ENCODE measurements at places on chromosomes 3 and 15.

- no peak for DNase-seq
Observed at GRCh38 chr15:74502301-74502700, 38.7 kb upstream of the ARID3B start.

DNA sequence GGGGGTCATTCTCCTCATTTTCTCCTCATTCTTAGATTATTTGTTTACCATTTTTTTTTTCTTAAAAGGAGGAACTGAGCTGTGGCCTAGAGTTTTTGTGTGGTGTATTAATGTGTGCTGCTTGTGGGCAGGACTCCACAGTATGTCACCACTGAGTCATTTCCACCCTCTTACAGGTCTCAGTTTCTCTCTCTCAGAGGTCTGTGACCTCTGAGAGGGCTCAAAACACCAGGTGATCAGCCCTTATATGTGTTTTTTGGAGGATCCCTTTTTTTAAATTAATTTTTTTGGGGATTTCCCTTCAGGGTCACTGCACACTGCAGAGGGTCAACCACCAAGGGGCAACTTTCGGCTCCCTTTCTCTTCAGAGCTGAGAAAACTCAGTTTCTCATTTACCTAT, 166.4 kb downstream of the SUCNR1 start:
- DNase-seq, result no peak

GRCh38 chr3:10956986-10957385, 35.6 kb upstream of the SLC6A1 start:
- DNase-seq, result no peak

- no peak for DNase-seq
Observed at GRCh38 chr3:53242642-53243041, 13.2 kb downstream of the TKT start.

DNA sequence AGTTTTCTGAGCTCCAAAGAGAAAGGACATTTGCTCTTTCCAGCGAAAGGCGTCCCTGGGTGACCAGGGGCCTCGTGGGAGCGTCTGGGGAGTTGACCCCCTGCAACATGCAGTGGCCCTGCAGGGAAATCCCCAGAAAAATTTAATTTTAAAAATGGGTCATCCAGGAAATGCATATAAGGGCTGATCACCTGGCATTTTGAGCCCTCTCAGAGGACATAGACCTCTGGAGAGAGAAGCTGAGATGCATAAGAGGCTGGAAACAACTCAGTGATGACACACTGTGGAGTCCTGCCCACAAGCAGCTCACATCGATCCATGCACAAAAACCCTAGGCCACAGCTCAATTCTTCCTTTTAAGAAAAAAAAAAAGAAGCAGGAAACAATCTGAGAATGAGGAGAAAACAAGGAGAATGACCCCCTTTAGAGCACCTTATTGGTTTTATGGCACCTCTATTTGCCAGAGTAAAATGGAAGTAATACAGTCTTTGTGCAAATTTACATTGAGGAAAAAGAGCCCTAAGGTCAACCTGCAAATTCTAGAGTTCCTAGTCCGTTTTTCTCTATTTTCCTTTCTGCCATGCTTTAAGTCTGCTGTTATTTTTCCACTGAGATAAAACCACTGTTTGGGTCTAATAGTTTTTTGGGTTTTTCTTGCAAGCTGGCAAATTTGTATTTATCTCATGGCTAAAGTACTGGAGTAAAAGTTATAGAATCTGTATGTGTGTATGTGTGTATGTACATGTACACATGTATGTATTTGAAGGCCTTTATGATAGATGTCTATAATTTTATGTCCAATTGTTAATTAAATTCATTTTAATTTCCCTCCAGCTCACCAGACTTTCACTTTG, 6.9 kb upstream of the BDH1 start:
- no peak for DNase-seq

DNA sequence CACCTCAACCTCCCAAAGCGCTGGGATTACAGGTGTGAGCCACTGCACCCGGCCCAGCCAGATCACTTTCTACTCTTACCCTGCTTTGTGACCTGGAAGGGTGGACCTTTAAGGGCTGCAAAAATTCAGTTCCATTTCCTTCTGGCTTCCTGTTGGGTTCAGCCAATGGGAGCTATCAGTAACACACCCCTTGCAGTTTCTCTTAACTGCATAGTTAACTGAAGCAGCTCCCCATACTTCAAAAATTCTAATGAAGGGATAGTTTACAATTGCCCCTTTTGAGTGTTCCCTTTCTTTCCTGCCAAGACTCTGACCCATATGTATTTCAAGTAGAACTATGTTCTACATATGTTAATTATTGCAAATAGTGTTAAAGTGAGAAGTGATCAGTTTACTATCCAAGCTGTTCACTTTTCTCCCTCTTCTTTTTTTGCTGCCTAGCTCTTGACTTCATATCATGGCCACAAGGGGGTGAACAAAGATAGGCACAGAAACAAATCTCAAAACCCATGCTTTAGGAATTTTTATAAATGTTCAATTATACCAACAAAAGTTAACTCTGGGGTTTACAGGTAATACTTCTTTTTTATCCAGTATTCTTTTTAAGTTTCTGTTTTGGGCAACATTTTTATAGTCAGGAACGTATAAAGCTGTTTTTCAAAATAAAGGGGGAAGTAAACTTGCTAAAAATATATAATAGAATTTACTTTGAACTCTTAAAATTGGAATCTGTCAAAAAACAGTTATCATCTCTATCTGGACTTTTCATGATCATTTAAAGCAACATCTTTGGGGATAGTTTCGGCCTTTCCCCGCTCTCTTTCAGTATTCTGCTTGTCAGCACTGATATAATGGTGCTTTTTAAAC, 8.1 kb downstream of the PGBD4 start:
- no peak for DNase-seq

DNA sequence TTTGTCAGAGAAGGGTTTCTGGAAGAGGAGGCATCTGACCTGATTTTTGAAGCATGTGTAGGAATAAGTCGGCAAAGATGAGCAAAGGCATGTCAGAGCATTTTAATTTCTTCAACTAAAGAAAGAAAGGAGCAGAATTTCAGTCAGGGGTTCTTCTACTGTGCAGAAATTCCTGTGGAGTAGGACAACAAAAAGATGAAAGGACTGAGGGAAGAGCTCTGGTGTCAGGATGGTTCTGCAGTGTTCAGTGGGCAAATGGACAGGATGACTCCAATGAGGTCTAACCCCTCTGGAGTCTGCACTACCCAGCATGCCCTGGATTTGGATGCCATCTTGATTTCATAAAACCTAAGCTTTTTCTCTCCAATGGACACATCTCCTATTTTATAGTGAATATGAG, 47.7 kb upstream of the SIAH2 start:
- DNase-seq, result no peak

DNA sequence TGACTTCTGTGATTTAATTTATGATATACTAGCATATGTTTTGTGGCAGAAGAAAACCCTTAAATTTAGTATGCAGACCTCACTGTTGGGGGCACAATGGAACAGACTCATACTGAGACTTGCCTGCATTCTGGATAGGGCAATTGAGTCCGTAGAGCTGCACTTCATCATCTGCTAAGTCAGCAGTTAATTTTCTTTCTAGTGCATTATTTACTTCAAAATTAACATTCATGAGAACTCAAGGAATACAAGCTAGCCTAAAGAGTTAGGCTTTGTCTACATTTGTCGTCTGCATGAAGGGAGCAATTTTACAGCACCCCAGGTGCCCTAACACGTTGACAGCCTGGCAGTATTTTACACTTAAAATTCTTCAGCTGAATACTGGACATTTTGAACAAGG, 345.5 kb downstream of the CHL1 start:
- no peak for DNase-seq

- DNase-seq, result no peak
Observed at GRCh38 chr15:26091184-26091583, 228.1 kb upstream of the ATP10A start.

- DNase-seq, result no peak
Observed at GRCh38 chr3:118986734-118987133, 47.9 kb downstream of the IGSF11 start.

DNA sequence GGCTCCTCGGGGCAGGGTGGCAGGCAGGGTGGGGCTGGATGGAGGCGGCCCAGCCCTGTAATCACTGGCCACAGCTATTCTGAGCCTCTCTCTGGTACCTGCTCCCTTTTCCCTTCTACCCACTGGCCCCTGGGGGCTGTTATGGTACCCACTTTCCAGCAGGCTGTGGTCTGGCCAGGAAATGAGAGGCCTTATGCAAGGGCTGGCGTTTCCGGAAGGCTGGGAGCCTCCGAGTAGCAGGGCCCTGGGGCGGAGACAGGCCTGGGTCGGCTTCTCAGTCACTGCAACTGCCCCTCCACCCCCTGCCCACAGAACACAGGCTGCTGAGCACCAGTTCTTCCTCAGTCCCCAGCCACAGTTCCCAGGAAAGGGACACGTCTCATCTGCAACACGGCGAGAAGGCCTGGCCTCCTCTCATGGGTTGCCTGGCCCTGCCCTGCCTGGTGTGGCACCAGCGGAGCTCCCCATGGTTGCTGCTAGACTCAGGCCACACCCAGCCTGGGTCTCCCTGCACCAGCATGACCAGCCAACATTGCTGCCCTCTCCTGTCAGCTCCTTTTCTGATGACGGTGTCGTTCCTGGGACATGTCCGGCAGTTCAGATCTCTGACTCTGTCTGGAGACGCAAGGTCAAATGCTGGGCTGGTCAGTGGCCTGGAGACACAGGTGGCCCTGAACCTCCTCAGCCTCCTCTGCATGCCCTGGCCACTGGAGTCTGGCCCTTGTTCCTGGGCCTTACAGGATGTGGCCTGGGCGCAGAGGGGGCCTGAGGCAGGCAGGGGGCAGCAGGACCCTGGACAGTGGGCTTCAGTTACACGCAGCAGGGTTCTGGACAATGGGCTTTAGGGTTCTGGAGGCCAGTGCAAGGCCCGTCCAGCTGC, 6.5 kb downstream of the CHST13 start:
- DNase-seq, result no peak

GRCh38 chr3:15794303-15794771, 3.4 kb downstream of the ANKRD28 start:
- DNase-seq, result no peak

GRCh38 chr3:100029689-100030088, 84.6 kb downstream of the FILIP1L start:
- DNase-seq, result no peak

GRCh38 chr3:9769426-9770275, at the start of gene CAMK1:
CAMK1 (minus strand) TSS chr3:9769947; CDS start chr3:9767749, 2,198 bp downstream.
- DNase-seq, result peak; percentile 46

GRCh38 chr3:30457726-30458125, 148.7 kb upstream of the TGFBR2 start:
- DNase-seq, result no peak

- DNase-seq, result no peak
Observed at GRCh38 chr3:101513419-101513986, 491 bp upstream of the SENP7 start.

- no peak for DNase-seq
Observed at GRCh38 chr3:190505381-190506003, 8.4 kb upstream of the IL1RAP start.

- DNase-seq, result no peak
Observed at GRCh38 chr3:123590685-123591450, 6.0 kb upstream of the HACD2 start.

DNA sequence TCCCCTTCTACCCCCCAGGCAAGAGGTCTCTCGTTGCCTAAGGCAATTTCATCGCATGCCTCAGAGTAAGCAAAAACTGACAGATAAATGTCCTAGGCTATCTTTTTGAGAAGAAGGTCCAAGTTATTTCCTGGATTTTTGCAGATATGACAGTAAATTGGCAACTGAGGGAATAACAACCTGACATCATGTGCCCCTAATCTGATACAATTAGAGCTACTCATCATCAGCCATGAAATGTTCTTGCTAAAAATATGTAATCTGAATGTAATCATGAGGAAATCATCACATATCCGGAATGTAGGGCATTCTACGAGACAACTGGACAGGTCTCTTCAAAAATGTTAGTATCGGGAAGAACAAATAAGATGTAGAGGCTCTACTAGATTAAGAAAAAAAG, 44.1 kb downstream of the TNIK start:
- DNase-seq, result no peak

- no peak for DNase-seq
Observed at GRCh38 chr15:81161851-81162250, 27.8 kb downstream of the CFAP161 start.

- DNase-seq, result no peak
Observed at GRCh38 chr15:57747206-57747896, 40.8 kb downstream of the POLR2M start.

DNA sequence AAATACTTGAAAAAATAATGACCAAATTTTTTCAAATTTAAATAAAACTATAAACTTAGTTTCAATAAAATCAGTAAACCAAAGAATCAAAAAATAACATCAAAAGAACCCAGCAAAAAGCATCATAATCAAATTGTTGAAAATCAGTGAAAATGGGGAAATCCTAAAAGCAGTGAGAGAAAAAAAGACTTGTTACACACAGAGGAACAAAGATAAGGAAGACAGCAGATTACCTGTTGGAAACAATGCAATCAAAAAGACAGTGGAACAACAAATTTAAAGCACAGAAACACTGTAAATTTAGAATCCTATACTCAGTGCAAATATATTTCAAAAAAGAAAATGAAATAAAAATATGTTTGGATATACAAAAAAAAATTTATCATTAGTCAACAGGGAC, 156.2 kb upstream of the LMCD1 start:
- no peak for DNase-seq

GRCh38 chr3:13066236-13066635, 7.0 kb downstream of the IQSEC1 start:
- DNase-seq, result no peak

GRCh38 chr3:115623044-115623868, at the start of gene GAP43:
GAP43 (plus strand) TSS chr3:115623510; CDS start chr3:115623690, 180 bp downstream.
- DNase-seq, result no peak

DNA sequence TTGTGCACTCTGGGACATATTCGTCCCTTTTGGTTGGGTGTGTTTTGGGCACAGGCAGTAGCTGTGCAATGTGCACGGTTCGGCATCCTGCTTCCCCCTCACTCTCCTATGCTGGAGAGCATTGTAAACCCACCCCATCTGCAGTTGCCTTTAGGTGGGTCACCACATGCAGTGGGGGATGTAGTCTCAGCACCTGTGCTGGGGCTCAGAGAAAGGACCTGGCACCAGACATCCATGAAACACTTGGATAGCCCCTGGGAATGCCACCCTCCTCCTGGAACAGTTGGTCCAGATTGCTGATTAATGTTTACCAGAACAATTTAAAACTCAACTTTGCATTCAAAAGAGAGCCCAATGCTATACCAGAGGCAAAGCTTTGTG, 123.9 kb upstream of the MEF2A start:
- no peak for DNase-seq

Data from T-helper 17 cell (primary cell).